ENCODE measurements at places on chromosomes 6 and 20.

DNA sequence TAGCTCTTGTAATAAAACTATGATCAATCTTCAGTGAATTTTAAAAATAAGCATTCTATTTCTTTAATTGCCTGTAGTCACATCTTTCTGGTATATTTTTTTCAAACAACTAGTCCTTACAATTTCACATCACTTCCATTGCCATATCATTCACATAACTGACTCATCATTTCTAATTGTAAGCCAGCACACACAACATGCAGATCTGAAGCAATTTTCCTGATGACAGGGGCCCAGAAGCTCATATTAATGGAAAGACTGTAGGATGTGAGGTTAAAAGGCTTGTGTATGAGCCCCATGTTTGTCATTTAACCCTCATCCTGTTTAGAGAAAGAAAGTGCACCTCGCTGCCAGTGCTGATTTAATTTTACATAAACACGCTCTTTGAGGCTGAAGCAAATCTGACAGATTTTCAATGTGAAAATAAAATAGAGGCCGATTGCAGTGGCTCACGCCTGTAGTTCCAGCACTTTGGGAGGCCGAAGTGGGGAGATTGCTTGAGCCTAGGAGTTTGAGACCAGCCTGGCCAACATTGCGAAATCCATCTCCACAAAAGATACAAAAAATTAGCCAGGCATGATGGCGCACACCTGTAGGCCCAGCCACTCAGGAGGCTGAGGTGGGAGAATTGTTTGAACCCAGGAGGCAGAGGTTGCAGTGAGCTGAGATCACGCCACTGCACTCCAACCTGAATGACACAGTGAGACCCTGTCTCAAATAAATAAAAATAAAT, 40.1 kb upstream of the LTV1 start:
- DNase-seq: no peak

GRCh38 chr6:156984178-156984738, 207.1 kb downstream of the ARID1B start:
- no peak for DNase-seq

DNA sequence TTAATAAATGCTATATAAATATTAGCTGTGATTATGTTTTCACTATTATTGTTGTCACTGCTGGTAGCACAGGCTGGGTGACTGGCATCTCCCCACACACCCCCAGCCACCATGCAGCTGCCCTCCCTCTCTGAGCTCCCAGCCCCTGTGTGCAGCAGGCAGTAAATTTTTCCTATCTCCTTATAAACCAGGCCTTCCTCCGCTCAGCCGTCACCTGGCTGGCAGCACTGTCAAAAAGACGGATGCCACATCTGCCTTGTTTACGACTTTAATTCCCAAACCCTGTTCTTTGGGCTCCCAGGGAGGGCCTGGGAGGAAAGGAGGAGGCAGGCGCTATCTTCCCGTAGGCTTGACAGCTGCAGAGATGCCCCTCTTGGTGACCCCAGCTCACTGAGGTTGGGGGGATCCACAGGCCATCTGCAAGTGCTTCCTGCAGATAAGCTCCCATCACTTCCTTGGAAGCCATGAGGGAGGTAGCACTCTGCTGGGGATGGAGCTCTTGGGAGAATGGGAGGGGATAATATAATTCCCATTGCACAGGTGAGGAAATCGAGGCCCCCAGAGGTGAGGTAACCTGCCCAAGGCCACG, 94.5 kb downstream of the GRM4 start:
- no peak for DNase-seq

DNA sequence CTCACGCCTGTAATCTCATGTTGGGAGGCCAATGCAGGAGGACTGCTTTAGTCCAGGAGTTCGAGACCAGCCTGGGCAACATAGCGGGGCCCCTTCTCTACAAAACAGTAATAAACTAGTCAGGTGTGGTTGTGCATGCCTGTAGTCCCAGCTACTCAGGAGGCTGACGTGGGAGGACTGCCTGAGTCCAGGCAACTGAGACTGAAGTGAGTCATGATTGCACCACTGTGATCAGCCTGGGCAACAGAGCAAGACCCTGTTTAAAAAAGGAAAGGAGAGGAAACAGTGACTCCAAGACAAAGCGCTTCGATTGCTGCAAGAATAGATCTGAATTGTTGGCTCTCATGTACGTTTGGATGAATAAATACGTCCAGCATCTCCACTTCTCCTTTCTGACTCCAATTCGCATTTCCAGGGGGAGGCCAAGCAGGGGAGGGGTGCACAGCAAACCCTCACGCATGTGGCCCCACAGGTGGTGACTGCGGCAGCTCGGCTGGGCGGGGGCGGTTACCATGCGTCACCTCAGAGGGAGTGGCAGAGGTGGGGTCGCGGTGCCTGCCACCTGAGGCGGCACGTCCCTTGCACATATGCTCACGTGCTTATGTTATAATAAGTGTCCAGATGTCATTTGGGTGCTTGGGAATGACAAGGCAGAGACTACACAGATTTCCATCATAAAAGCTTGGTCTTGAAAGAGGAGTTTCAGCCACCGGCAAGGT, 95.1 kb upstream of the MPC1 start:
- no peak for DNase-seq

DNA sequence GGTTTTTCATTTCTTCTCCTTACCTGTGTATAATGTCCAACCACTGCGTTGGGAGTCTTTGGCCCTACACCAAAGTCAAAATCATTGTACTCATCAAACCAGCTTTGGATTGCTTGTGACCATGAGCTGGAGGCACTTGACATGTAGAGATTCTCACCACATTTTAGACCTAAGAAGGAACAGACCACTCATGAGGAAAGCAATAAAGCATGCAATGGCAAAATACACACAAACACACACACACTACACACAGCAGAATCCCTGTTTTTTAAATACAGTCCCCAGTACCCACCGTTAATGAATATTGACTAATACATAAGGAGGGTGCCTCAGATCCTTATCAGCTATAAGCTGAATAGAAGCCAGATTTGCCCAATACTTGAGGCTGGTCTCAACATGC, 10.5 kb downstream of the CRISP3 start:
- no peak for DNase-seq

- DNase-seq: no peak
Measured at GRCh38 chr6:13425943-13426931, 61.2 kb downstream of the GFOD1 start.

- no peak for DNase-seq
Measured at GRCh38 chr20:37406010-37406998, 60.4 kb downstream of the SRC start.

GRCh38 chr20:47453167-47453782, 48.4 kb upstream of the NCOA3 start:
- no peak for DNase-seq

GRCh38 chr6:38501931-38502330, 137.8 kb downstream of the BTBD9 start:
- no peak for DNase-seq

- no peak for DNase-seq
Measured at GRCh38 chr6:15399641-15400470, 154.0 kb downstream of the JARID2 start.

DNA sequence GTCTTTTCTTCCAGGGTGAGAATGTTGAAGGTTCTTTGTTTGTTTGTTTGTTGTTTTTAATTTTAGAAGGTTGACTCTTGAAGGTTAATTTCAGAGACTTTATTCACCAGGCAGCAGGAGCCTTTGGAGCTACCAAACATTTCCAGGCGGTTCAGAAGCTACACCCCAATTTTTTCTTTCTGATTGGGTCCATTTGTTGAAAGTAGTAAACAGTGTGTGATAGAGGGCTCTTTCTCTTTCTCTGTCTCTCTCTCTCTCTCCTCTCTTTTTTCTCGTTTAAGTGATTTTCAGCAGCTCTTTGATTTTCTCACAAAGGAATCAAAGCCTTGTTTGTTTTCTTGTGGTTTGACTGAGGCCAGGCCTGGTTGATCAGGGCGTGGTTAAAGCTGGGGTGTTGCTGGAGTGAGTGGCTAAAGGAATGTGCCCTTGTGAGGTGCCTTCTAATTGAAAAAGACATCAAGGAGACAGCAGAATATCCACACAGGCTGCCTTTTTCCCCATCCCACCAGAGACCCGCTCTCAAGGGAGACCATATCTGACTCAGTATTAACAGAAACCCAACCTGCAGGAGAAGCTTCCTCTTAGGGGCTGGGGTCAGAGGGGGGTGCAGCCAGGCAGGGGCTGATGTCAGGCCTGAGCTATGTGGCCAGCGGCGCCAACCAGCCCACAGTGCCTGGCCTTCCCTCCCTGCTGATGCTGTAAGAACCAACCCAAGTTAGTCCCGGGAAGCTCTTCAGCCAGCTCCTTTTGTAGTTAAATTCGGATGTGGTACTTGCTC, 40.4 kb upstream of the NAA20 start:
- DNase-seq: no peak

DNA sequence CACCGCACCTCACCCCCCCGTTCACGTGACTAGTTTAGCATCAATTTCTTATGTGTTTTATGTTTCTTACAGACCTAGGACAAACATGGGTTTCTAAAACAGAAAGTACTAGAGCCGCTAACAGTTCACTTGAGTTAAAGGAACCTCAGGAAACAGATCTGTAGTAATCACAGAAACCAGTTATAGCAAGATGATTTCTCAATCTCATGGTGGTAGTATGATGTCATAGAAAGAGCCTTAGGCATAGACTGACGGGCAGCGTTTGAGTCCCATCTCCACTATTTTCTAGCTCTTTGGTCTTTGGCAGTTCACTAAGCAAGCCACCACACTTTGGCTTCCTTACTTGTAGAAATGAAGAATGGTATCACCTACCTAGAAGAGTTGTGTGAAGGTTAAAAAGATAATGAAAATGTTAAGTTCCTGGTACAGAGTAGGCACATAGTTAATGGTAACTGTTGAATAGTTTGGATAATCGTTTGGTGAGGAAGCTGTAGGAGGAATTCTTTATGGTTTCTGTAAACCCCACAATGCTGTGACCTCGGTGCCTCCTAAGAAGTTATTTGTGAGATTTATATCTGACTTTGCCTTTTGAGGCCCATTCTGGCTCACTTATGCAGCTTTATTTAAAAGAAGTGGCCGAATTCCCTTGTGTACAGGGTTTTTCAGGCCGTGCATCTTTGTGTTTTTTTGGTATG, 21.3 kb downstream of the CTNNBL1 start:
- no peak for DNase-seq

DNA sequence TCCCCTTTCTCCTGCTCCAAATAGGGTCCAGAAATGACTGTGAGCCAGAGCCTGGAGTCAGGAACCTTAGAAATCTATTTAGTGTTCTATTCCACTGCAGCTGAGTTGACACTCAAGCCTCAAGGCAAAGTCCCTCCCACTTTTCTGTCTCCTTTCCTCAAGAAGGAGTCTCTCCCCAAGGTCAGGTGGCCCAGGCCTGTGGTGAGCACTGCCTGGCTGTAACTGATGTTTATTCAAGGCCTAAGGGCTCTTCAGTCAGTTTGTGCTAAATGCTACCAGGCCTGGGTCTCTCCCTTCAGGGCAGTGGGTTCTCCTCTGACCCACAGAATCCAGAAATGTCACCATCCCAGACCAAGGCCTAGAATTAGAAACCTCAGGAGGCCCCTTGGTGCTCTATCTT, 1042.9 kb upstream of the EPHA7 start:
- DNase-seq: no peak

DNA sequence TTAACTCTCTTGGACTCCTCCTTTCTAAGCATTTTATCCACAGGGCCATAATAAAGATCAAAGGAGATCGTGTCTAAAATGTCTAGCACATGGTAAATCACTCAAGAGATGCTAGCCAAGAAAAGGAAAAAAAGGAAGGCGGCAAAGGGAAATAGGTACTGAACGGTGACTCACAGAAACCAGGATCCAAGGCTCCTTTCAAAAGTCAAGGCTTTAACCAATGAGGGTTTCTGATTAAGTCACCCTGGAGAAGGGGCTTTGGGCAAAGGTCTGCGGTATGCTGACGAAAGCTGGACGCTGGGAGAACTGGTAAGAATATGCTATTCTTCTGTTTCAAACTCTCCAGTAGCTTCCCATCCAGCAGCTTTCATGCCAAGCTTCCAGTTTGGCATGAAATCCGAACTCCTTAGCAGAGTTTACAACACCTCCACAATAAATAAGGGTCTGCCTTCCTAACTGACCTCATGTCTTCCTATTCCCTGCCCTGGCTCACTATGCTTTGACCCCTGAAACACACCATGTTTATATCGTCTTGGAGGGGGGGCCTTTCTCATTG, 1.0 kb downstream of the TOMM34 start:
- DNase-seq: no peak

DNA sequence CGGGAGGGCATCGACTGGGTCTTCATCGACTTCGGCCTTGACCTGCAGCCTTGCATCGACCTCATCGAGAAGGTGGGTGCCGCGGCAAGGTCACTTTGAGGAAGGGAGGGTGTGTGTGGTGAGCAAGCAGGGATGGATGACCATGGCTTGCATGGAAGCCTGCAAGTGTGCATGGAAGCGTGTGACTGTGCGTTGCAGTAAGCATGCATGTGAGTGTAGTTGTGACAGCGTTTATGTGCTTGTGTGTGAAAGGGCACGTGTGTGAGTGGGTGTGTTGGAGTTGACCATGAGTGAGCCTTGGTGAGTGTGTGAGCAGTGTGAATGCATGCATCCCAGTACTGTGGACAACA, 32.5 kb downstream of the MYH7B start:
- DNase-seq: no peak

GRCh38 chr6:69593706-69594105, 203.1 kb downstream of the LMBRD1 start:
- no peak for DNase-seq

DNA sequence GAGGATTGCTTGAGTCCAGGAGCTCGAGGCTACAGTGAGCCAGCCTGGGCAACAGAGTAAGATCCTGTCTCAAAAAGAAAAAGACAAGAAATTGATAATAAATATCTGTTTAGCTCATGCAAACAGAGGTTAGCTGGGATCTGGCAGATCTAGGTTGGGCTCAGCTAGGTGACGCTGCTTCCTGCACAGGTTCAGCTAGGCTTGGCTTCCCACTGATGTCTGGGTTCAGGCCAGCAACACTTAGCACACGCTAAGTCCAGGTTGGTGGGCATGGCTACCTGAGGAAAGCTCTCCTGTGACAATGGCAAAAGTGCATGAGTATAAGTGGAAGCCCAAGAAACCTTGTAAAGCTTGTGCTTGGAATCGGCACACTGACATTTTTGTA, 48.7 kb downstream of the RIN2 start:
- DNase-seq: no peak

- no peak for DNase-seq
Measured at GRCh38 chr20:57560554-57561355, at the start of gene PCK1. TSS of gene PCK1 (plus strand) at chr20:57561110. CDS start at chr20:57561412, 302 bp downstream.

Data from activated naive CD4-positive, alpha-beta T cell (primary cell).